ENCODE measurements at places on chromosomes 2 and 18.

DNA sequence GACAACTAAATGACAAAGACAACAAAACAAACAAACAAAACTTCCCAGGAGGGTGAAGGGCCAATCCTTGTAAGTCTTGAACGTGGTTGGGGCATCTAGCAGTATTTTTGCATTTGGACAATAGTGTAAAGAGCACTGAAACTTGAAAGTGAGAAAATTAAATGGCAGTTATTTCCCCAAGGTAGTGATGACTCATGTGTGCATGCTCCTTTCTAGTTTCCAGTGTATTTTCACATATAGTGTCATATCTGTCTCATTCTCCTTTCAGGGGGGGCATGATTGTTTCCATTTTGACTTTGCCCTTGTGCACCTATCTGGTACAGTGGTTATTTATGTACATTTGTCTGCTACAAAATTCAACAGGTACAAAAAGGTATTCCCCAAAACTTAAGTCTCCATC is 39.5 kb downstream of the CERS6 start:
- no peak for DNase-seq

DNA sequence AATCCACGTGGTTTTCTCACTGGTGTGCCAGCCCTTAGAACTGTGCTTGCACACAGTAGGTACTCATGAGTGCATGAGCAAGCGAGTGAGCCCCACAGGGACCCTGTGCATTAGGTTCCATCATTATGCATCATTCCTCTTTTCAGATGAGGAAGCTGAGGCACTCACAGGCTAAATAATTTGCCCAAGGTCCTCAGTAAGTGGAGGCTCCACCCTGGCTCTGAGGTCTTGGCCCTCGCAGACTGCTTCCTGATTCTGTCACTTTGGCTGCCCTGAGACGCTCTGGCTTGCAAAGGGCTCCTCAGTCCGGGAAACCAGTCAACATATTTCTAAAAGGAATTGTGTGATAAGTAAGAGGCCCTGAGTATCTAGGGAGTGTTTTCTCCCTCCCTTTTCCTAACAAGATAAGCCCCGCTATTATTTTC is 71.7 kb downstream of the IL1R2 start:
- peak; percentile 88 for DNase-seq

- DNase-seq = no peak
Observed at GRCh38 chr2:74530239-74531187, 780 bp downstream of the HTRA2 start.

- DNase-seq = no peak
Observed at GRCh38 chr2:113080134-113080533, 12.4 kb downstream of the IL1F10 start.

DNA sequence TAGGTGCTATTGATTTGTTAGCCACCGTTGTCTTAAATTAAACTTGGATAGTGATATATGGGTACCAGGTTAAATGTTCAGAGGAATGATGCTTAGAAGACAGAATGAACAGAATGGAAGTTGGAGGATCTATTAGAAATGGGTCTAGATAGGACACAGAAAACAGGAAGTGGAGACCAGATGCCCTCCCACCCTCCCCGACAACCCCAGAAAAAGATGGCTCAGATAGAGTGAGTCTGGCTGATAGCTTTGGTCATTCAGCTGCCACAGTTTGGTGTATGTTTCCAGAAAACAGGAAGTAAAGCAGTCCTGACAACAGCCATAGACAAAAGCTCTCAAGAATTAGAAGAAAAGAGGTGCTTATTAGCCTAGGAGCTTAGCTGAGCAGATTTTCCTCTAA is 71.5 kb upstream of the DSG1 start:
- no peak for DNase-seq

GRCh38 chr2:165016772-165017411 is 61.6 kb upstream of the SLC38A11 start:
- DNase-seq = no peak

DNA sequence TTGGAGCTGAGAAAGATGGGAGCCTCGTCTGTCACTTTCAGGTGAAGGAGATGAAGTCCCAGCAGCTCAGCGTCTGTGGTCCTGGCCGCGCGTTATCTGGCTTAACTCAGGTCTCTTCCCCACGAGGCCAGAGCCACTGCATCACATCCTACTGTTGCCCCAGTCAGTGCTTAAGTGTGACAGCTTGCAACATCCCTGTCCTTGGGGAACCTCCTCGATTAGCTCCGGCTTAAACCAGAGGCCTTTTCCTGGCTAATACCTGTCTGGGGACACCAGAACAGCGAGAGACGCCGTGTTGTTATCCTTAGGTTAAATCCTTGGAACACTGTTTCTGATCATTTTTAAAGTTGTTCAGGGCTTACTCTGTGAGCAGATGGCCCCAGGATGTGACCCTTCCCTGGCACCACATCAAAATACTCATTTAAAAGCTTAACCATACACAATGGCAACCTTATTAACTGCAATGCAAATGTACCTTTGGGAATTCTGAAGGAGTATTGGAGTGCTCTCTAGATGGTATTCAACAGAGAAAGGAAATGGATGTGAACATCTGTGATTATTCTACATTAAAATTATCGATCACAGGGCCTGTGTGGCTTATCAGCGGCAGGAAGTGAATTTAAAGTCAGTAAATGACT is 61.2 kb upstream of the SPP2 start:
- no peak for DNase-seq

DNA sequence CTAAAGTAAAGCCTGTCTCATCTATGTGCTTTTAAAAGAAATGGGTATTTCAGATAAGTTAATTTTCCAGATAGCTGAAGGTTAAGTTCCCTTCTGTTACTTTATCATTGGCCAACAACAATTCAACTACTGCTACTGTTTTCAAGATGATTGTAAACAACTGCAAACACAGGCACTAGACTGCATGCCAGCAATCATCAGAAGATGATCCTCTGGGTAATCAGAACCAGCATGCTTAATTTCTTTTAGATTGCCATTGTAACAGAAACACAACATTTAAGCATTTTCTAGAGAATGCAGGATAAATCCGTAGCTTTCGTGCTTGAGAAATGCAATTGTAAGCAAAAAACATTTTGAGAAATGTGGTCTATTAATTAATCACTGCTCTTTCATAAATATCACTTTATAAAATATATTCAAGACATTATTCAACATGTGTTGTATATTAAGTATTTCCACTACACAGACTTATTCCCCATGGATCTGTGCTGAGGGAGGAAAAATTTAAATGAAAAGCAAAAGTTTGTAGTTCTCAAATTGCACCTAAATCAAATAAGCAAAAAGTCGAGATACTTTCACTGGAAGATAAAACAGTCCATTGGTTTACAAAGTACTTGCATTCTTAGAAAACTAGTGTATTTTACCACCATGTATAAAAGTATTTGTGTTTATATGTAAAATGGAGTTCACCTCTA is 133.7 kb downstream of the ATL2 start:
- no peak for DNase-seq

DNA sequence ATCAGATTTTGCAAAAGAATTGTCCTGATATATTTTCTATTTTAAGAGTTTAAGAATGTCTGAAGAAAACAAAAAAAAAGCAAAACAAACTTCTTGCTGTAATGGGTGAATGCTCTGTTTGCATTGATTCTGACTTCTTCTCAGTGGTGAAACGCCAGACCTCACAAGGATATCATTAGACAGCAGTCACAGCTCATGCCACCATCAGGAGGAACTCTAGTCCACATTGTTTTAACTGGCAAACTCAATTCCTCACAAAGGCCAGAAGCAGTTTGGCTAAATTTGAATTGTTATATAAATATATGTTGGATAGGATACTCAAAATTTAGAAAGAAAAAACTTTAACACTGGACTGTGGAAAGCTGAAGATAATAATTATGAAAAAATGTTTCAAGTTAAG is 89.4 kb downstream of the DOK6 start:
- DNase-seq = no peak

DNA sequence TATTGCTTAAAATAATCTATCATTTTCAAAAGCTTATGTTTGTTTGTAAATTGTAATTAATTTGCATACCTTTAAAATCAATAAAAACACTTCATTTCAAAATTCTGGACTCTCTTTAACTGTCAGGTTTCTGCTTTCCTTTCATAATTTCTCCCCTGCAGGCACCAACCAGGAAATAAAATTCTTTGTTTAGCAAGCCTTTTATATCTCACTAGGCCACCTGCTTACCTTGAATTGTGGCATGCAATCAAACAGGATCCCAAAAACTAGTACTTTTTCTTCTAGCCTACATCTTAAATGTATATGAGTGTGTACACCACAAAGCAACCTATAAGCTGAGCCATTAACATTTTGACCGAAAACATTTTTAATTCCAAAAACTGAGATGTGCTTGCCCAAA is 233.1 kb downstream of the NR4A2 start:
- no peak for DNase-seq

- no peak for DNase-seq
Observed at GRCh38 chr2:236819275-236820002, 249.8 kb downstream of the ACKR3 start.

- no peak for DNase-seq
Observed at GRCh38 chr18:45363196-45363595, 252.1 kb upstream of the SLC14A2 start.

- DNase-seq = no peak
Observed at GRCh38 chr2:44777537-44777936, 164.0 kb upstream of the SIX3 start.

DNA sequence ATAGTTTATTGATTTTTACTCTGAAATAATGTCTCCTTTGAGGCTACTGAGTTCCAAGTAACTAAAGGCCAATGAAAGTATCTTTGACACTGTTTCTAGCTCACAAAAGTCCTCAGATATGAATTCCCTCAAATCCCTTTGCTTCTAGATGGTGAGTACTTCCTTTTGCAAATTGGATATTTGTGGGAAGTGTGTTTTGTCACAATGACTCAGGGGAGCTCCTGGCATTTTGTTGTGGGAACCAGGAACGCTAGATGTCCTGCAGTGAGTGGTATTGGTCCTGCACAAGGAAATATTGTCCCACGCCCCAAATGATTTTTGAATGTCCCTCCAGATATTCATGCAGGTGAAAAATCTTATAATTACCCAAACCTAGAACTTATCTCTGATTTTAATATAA is 24.3 kb downstream of the TACR1 start:
- DNase-seq = no peak

GRCh38 chr2:51581636-51582267 is 549.8 kb upstream of the NRXN1 start:
- DNase-seq = no peak

DNA sequence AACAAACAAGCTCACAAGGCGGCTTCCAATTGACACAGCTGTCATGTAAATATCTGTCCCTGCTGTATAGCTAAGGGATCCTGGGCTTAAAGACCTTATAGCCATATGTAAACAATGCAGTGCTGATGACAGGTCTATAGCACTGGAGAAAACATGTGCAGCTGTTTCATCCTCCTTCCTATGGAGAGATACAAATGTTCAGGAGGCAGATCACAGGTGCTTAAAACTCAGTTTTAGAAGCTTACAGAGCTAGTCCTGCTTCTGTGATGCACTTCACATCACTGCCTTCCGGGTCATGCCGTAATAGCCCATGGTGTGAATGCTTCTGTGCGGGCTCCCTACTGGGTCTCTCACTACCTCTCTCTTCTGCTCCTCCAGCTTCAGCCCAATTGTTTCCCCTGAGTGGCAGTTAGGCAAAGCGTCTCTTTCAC is 262.4 kb upstream of the CHST9 start:
- no peak for DNase-seq

GRCh38 chr2:124683536-124684428 is 658.7 kb downstream of the CNTNAP5 start:
- DNase-seq = no peak

DNA sequence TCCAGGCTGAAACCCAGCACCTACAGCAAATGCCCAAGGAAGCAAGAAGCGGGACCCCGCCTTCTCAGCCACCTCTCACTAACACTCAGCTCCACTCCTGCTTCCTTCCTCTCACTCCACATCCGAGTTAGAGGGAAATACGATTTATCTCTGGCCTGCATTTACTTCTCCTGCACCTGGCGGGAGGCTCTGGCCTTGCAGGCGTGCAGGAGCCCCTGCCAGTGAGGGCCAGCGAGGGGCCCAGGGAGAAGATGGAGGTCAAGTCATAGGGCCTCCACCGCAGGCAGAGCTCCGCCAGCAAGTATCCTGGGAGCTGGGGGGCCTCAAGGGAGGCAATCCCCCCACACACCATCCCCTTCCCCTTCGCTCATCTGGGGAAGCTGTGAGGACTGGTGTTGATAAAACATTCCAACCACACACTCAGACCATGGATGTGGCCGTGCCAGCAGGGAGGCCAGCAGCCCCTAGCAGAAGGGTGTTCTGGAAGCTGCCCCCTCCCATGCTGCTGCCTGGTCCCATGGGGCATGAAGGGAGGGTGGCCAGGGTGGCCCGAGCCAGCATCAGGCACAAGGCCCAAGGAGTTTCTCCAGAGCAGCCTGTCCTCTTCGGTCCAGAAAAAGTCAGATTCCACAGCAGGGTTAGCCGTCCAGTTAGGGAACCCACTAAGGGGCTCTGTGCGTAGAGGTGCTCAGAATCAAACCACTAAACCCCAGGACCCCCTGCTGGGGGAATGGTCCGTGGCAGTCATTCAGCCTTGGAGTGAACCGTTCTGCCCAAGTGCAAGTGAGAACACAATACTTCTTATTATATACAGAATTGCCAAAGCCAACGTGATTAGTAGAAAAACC is 91.2 kb downstream of the HDAC4 start:
- no peak for DNase-seq

DNA sequence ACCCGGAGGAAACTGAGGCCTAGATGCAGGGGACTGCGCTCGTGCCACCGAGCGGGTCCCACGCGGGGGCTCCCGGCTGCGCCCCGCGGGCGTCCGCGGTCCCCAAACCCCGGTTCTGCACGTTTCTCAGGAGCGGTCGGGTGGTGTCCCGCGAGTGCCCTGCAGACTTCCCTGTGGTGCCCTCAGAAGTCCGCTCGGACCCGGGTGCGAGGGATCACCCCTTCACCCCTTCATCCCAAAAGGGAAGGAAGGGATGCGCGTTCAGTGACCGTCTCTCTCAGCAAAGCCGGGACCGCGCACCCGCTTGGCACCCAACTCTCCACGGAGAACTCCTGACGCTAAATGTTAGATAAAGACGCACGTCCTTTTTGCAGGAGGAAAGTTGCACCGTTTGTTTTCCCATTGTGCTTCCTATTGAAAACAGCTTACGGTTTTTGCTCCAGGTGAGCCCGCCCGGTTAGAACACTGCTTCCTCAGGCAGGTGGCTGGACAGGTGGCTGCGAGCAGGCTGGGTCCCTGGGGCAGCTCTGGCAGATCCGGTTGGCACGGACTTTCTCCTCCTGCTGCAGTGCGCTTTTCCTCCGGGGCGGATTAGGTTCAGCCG is 779 bp downstream of the DGKD start:
- DNase-seq = peak; percentile 48
